ENCODE measurements at places on chromosomes 1 and 21. TPM values are rescaled to one million over a fixed set of nuclear protein-coding genes. Genes with fewer than 3 reads are reported as not detected.

DNA sequence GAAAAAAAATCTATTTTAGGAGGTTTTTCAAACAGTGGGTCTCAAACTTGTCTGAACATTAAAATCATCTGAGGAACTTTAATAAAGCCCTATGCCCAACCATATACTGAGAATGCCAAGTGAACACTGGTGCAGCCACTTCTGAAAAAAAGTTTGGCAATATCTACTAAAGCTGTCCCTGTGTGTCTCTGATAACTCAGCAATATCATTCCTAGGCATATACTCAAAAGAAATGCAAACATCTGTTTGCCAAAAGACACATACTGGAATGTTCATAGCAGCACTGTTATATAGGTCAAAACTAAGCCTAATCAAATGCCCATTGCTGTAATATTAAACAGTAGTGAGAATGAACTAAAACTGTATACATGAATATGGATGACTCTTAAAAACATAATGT, 74.2 kb upstream of the RGS4 start:
- no peak for DNase-seq
- H3K27ac ChIP-seq: no peak overlapping the region
- H3K4me3 ChIP-seq: no peak overlapping the region
- H3K27me3 ChIP-seq: no peaks in the 10 kb centered on the region
- H3K4me1 ChIP-seq: no peaks in the 10 kb centered on the region

GRCh38 chr1:41500781-41501518, 16.5 kb upstream of the EDN2 start:
- no peak overlapping the region for H3K4me3 ChIP-seq
- H3K36me3 ChIP-seq: peaks cover 6% of the 10 kb centered on the region
- H3K27ac ChIP-seq: peak overlapping the region; percentile 73
- no peaks in the 10 kb centered on the region for H3K27me3 ChIP-seq

The ERICH3 gene
- total RNA-seq: not detected

- DNase-seq: no peak
- no peaks in the 10 kb centered on the region for H3K36me3 ChIP-seq
- no peaks in the 10 kb centered on the region for H3K27me3 ChIP-seq
- peaks cover 6% of the 10 kb centered on the region for H3K4me1 ChIP-seq
- H3K4me3 ChIP-seq: no peak overlapping the region
These were observed 75.8 kb downstream of the NKAIN1 start for GRCh38 chr1:31163866-31164265.

- H3K4me1 ChIP-seq: no peaks in the 10 kb centered on the region
- H3K36me3 ChIP-seq: no peaks in the 10 kb centered on the region
- H3K27me3 ChIP-seq: no peaks in the 10 kb centered on the region
- DNase-seq: no peak
- no peak overlapping the region for H3K4me3 ChIP-seq
- no peak overlapping the region for H3K27ac ChIP-seq
These were observed 21.0 kb downstream of the HMGN2 start for GRCh38 chr1:26493267-26493666.

All from MCF 10A (cell line).